ENCODE measurements at places on chromosomes 3 and 15.

- no peak for DNase-seq
Observed at GRCh38 chr15:78212546-78213424, 21.6 kb downstream of the ACSBG1 start.

DNA sequence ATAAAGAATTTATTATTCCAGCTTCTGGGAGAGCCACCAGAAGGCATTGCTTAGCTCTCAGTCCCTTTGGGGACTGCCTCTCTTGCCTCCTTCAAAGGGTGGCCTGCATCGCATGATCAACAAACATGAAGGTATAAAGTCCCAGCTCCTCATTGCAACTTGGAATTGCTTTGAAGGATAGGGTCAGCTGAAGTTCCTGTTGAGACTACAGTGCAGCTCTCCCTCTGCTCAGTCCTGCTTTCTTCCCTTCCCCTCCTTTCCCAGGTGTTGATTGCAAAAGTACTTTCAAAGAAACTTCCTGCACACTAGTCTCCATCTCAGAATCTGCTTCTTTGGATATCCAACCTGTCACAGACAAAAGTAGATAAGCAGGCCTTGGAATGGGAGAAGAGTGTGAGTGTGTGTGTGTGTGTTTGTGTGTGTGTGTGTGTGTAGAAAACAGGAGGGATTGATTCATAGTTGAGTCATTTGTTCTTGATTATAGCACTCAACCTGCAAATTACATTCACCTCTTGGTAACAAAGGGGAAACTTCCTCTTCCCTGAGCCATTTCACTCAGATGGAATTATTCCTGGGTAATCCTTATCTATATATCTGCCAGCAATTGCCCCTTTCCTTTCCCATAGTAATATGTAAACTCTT lies 13.7 kb downstream of the CCR8 start:
- no peak for DNase-seq

GRCh38 chr15:101709466-101709865 lies 14.8 kb downstream of the TARS3 start:
- DNase-seq, result no peak

- DNase-seq, result no peak
Observed at GRCh38 chr3:46934498-46935167, 41.9 kb downstream of the CCDC12 start.
